ENCODE measurements at places on chromosomes 12 and 14. TPM values are rescaled to one million over a fixed set of nuclear protein-coding genes. Genes with fewer than 3 reads are reported as not detected.

The IAPP gene
- polyA plus RNA-seq = not detected

The RPS6KL1 gene
- polyA plus RNA-seq = 9.8 TPM

The PMCH gene
- not detected for polyA plus RNA-seq

The NGB gene
- polyA plus RNA-seq = not detected

GRCh38 chr12:114414031-114414865 is 8.3 kb upstream of the TBX5 start:
- no peak for DNase-seq

GRCh38 chr14:71702786-71703185 is 229.4 kb upstream of the RGS6 start:
- DNase-seq = no peak

DNA sequence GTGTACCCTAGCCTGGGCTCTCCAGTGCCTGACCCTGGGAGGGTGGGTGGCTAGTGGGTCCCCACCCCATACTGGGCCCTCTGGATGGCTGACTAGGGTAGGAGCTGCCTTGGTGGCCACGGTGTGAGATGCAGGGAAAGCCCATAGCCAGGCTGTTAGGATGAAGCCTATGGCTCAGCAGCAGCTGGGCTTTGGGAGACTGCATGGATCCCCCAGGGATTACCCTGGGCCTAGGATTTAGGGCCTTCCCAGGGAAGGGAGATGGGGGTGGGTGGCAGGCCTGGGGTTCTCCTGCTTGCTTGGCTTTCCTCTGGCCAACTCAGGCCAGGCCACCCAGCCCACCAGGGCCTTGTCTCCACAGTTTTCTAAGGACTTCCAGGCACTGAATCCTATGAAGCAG is 6.3 kb downstream of the GSTZ1 start:
- no peak for DNase-seq

- no peak for DNase-seq
Observed at GRCh38 chr14:65423982-65424381, 11.5 kb downstream of the FUT8 start.

DNA sequence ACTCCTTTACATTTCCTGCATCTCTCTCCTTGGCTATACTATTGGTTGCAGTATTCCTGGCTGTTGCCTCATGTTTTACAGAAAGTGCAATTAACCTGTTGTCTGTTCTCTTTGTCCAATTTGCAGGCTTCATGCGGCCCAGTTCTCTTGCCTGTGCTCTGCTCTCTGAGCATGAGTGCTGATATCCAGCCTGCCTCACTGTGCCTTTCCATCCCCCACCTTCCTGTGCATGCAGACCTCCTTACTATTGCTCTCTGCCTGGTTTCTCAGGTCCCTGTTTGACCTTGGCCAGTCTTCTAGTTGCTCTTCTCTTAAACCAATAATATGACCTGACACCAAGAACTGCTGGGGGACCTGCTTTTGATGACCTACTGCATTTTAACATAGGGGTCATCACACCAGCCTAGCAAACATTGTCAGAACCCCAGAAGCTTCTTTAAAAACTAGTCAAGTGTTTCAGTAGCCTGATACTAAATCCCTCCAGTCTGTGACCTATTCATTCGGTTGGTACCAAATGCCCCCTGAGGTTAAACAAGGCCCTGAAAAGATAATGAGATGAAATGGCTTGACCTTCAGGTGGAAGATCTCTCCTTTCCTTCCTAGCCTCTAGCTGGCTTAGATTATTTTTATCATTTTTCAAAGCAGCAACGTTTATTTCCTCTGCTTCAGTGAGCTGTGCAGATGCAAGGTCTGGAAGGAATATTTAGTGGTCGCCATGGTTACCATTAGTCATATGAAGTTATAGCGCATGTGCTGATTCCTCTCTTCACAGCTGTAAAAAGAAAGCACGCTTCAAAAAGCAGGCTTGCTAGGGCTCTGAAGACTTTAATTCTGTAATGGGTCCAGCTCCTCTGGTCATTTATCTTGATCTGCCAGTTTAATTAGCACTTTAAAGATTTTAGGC is 216.5 kb downstream of the PHLDA1 start:
- DNase-seq = no peak

- DNase-seq = peak; percentile 27
Observed at GRCh38 chr12:26666286-26666685, 166.7 kb downstream of the ITPR2 start.

DNA sequence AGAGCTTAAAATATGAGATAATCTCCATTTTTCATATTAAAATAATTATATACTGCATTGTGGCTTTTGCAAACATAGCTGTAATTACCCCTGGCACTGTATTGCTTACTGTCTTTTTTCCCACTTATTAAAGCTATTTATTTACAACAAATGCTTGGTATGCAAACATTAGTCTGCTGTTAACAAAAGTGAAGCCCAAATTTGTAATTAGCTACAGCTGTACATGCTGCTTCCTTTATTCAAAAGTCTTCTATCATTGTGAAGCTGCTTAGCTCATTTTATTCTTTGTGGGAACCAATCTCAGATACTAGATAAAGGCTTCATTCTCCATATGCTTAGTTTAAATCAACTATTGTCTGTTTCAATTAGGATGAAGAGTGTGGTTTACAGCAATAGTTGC is 425.8 kb upstream of the FOXG1 start:
- DNase-seq = no peak

- no peak for DNase-seq
Observed at GRCh38 chr12:69484428-69484827, 14.2 kb downstream of the FRS2 start.

DNA sequence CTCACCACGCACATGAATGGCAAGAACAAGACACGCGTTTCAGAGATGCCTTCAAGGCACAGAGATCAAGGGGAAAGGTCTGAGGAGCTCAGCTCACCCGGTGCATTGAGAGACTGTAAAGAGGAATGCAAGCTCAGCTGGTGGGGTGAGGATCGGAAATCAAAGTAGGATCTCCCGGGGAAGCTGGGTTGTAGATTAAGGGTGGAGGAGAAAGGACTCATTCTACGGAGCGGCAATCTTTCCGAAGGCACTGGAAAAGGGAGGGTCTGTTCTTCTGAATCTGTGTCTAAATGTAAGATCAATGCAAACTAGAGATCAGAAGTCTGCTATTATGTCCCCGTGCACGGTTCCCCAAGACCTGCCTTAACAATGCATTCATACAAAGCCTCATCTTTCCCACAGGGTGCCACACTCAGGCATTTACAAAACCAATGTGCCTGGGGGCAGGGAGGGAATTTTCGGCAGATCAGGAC is 41.6 kb upstream of the PYGL start:
- no peak for DNase-seq

DNA sequence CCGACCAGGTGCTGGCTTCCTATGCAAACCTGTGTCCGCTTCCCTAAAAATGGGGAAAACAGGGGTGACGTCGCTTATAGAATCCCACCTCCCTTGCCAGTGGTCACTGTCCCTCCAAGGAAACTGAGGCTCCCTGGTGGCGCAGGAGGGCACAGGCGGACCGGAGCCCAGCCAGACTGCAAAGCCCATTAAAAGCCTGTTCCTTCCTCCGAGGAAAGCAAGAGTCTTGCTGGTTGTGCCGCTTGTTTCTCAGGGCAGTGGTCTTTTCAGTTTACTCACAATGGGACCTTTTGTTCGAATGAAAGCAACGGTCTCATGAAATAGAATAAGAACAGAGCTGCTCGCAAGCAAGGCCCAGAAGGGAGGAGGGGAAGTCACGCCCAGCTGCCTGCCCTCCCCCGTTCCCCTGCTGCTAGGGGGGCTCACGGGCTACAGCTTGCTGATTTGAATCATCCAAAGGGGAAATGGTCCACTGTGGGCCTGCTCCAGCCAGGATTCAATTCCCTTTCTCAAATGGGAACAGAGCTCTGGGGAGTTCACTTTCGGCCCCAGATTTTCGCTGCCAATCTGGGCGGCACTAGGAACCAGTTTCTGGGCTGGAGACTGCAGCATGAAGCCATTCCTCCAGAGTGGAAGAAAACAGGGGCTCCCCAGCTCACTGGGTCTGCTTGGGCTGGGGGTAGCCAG is 4.6 kb upstream of the SELPLG start:
- DNase-seq = no peak

GRCh38 chr12:11732023-11732422 is 82.5 kb downstream of the ETV6 start:
- no peak for DNase-seq

GRCh38 chr14:65495196-65495595 is 82.7 kb downstream of the FUT8 start:
- DNase-seq = peak; percentile 38

Data from cardiac muscle cell (in vitro differentiated cells and primary cell).